Vagina (tissue), 2 donors: ENCODE measurements at places on chromosomes 6 and 20. TPM values are rescaled to one million over a fixed set of nuclear protein-coding genes. Genes with fewer than 3 reads are reported as not detected.
A peak's percentile ranks its signal among the peaks of the same experiment; 100 is the strongest.

The LRP11 gene
- total RNA-seq: 35.1 TPM

GRCh38 chr6:1575210-1576041 is 34.3 kb upstream of the FOXC1 start:
- no peaks in the 10 kb centered on the region for H3K27me3 ChIP-seq
- no peaks in the 10 kb centered on the region for H3K36me3 ChIP-seq
- H3K27ac ChIP-seq: no peak overlapping the region
- DNase-seq: no peak
- no peaks in the 10 kb centered on the region for H3K4me1 ChIP-seq

The PRDM1 gene
- total RNA-seq: 27.0 TPM

The ENPP5 gene
- total RNA-seq: 2.5 TPM

DNA sequence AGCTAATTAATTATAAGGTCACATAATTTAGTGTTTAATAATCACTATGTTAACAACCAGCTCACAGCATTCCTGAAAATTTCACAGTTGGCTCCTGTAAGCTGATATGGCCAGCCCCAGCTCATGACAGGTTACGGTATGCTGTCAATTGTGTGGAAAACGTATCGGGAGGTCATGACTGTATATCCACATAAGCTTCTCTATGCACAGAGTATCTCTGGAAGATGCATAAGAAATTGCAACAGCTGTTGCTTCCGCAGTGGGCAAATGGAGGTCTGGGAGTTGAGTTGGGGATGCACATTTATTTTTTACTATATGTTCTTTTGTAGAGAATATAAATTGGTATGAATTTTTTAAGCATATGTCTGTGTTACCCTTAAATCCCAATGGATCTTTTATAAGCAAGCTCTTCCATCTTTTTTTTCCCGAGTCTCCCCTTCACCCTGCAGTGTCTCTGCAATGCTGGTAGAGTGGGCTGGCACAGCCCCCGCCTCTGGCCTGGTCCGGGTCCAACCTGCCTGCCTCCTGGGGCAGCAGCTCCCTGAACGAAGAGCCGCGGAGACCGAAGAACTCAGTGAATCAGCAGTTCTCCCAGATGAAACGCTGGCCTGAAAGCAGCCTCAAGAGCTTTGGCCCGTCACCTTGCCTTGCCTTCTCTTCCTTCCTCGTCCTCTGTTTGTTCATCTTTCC is 139.9 kb upstream of the CDYL start:
- H3K36me3 ChIP-seq: no peaks in the 10 kb centered on the region
- no peak for DNase-seq
- H3K27me3 ChIP-seq: no peaks in the 10 kb centered on the region
- H3K27ac ChIP-seq: no peak overlapping the region
- no peak overlapping the region for H3K4me3 ChIP-seq
- no peaks in the 10 kb centered on the region for H3K4me1 ChIP-seq

DNA sequence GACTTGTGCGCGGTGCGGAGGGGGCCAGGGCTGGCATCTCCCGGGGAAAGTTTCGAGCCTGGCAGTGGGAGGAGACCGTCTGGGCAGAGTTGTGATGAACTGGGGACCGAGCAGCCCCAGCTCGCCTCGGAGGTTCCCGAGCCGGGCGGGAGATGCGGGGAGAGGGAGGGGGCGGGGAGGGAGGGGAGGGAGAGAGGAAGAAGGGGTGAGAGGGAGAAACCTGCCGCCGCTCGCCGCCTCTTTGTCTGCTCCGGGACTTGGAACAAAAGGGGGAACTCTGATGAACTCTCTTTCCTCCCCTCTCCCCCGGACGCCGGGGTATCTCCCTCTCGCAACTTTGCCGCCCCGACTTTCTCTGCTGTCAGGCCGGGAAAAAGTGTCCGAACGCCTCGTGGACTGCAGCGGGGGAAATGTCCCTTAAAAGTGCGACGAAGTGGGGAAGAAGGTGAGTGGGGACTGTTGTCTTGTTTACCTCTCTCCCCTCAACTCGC is 72.7 kb downstream of the SOX4 start:
- H3K27me3 ChIP-seq: no peaks in the 10 kb centered on the region
- DNase-seq: no peak
- H3K36me3 ChIP-seq: no peaks in the 10 kb centered on the region
- H3K4me1 ChIP-seq: peaks cover 26% of the 10 kb centered on the region
- peak overlapping the region; percentile 54 for H3K27ac ChIP-seq

The MCHR2 gene
- total RNA-seq: not detected

The GGTLC1 gene
- total RNA-seq: not detected

DNA sequence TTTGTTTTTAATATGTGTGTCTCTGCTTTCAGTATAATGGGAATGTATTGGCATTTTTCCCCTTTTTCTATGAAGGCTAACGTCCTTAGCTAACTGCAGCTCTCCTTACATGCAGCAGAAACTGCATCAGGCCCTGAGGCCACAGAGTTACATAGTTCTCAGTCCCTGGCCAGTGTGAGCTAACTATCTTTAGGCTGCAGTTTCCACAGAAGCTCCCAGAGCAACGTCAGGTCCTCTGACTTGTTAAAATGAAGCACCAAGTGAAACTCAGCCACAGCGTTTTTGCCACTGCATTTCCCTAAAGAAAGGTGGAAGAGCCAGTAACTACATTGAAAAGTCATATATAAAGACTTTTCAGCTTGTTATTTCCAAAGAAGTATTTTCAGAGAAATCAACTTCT is 244.7 kb downstream of the CBLN4 start:
- no peaks in the 10 kb centered on the region for H3K36me3 ChIP-seq
- no peak overlapping the region for H3K4me3 ChIP-seq
- no peak overlapping the region for H3K27ac ChIP-seq
- no peaks in the 10 kb centered on the region for H3K27me3 ChIP-seq

The CALHM4 gene
- total RNA-seq: not detected

- no peaks in the 10 kb centered on the region for H3K27me3 ChIP-seq
- no peaks in the 10 kb centered on the region for H3K4me1 ChIP-seq
- DNase-seq: no peak
- H3K4me3 ChIP-seq: no peak overlapping the region
- H3K27ac ChIP-seq: no peak overlapping the region
Observed at GRCh38 chr6:10099529-10100140, 315.2 kb downstream of the TFAP2A start.

DNA sequence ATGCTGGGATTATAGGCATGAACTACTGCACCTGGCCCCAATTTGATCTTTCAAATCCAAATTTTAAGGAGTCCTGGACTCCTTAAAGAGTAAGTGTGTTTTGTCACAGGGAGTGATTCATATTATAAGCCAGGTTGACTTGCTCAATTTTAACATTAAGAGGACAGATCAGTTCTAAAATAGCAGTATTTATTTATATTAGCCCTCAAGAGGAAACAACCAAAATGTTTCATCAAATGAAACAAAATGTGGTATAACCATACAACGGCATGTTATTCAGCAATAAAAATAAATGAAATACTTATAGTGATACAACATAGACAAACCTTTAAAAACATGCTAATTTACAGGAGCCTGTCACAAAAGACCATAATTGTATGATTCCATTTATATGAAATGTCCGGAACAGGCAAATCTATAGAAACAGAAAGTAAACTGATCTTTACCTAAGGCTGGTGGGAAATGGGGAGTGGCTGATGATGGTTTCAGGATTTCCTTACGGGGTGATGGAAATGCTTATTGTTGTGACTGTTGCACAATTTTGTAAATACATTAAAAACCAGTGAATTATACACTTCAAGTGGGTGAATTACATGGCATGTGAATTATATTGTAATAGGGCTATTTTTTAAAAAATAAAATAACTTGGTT is 637.4 kb downstream of the MMUT start:
- H3K4me1 ChIP-seq: peaks cover 7% of the 10 kb centered on the region
- no peaks in the 10 kb centered on the region for H3K27me3 ChIP-seq
- no peaks in the 10 kb centered on the region for H3K36me3 ChIP-seq

The PTK6 gene
- 25.8 TPM for total RNA-seq

DNA sequence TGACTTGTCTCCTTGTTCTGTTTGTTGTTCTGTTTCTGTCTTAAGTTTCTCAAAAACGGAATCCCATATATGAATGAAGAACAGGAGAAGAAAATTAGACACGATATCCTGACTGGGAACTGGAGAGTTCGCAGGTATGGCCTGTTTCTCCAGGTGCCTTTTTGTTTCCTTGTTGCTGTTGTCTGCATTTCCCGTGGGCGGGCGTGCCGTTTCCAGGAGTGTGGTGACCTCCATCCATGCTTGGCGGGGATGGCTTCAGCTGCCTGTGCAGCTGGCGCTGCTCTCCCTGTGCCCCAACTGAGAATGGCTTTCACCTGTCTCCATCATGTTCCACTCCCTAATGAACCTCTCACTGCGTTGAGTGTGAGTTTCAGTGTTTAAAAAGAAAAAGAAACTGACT is 4.4 kb downstream of the PNLDC1 start:
- no peak overlapping the region for H3K27ac ChIP-seq
- no peaks in the 10 kb centered on the region for H3K4me1 ChIP-seq
- DNase-seq: no peak
- no peaks in the 10 kb centered on the region for H3K27me3 ChIP-seq
- H3K4me3 ChIP-seq: no peak overlapping the region
- no peaks in the 10 kb centered on the region for H3K36me3 ChIP-seq

- H3K27me3 ChIP-seq: no peaks in the 10 kb centered on the region
- no peaks in the 10 kb centered on the region for H3K4me1 ChIP-seq
- no peak overlapping the region for H3K4me3 ChIP-seq
- H3K27ac ChIP-seq: no peak overlapping the region
- H3K36me3 ChIP-seq: no peaks in the 10 kb centered on the region
- DNase-seq: no peak
Observed at GRCh38 chr6:82118150-82118562, 129.4 kb downstream of the IBTK start.

DNA sequence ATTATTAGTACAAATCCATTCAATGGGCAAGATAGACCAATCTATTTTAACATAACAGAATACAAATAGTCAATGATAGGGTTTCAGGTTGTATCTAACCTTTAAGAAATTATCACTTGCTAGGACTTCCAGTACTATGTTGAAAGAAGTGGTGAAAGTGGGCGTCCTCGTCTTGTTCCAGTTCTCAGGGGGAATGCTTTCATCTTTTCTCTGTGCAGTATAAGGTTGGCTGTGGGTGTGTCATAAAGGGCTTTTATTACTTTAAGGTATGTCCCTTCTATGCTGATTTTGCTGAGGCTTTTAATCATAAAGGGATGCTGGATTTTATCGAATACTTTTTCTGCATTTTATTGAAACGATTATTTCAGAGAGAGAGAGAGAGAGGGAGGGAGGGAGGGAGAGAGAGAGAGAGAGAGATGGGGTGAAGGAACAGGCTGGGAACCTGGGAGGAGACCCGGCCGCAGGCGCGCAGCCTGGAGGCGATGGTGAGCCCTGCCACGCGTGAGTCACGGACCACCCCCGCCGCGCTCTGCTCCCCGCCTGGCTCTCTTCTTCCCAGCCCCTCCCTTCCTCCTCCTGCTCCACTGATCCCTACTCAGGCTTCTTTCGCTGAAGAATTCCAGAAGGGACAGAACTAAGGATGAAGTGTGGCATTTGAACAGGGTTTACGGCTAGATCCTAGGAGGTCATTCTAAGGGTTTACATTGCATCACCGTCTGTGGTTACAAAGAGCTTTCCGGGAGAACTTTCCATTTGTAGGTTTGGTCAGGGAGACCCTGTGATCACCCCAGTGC is 45.5 kb upstream of the HLA-E start:
- peaks cover 6% of the 10 kb centered on the region for H3K4me1 ChIP-seq
- no peak overlapping the region for H3K27ac ChIP-seq
- H3K36me3 ChIP-seq: no peaks in the 10 kb centered on the region
- H3K4me3 ChIP-seq: no peak overlapping the region
- DNase-seq: no peak

DNA sequence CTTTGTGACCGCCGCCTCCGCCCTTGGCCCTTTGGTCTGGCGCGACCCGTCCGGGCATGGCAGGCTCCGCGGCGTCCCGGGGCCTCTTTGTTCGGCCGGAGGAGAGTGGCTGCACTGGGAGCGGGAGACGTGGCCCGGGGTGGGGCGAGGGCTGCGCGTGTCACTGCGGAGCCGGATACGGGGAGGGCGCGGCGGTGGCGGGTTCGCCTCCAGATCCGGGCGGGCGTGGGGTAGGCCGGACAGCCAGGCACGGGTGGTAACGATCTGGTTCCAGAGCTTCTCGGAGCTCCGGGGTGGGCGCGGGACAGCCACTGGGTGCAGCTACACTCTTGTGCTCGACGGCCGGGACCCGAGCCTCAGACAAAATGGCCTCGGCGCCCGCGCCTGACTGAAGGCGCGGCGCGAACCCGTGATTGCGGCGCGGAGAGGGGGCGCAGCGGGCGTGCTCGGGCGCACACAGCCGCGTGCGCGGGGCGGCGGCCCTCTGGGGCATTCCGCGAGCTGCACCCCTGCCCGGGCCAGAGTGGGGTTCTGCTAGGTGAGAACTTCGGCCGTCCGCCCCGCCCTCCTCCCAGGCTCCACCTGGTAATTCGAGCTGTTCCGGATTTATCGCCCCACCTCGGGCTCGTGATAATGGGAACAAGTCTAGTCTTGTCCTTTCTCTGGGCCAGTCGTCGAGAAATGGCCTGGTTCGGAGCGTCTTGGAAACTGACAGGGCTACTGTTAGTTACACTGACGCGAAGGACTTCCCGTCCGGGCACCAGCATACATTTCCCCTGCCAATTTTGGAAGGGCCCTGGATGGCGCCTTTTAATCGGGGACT is 1.0 kb downstream of the LOC128125822 start:
- DNase-seq: no peak
- peak overlapping the region; percentile 93 for H3K4me3 ChIP-seq
- H3K27ac ChIP-seq: peak overlapping the region; percentile 100
- peaks cover 24% of the 10 kb centered on the region for H3K4me1 ChIP-seq

DNA sequence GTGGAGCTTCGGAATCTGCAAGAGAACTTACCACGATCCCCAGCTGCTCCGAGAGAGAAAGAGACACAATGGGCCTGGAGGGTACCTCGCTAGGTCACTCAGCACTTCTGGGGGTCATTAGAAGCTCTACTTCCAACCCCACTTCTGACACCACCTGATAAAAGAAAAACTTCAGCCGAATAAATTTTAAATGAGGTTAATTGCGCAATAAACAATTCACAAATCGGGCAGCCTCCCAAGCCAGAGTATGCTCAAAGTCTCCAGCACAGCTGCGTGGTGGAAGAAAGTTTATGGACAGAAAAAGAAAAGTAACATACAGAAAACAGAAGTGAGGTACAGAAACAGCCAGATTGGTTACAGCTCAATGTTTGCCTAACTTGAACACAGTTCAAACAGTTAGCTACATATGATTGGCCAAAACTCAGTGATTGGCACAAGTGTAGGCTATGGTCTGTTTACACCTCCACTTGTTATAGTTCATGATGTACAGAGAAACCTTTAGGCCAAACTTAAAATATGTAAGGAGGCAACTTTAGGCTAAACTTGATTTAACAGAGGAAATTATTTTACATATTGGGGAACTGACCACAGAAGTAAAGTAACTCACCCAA is 52.6 kb downstream of the COL11A2 start:
- H3K27ac ChIP-seq: no peak overlapping the region
- H3K27me3 ChIP-seq: no peaks in the 10 kb centered on the region
- DNase-seq: no peak
- no peaks in the 10 kb centered on the region for H3K4me1 ChIP-seq
- H3K4me3 ChIP-seq: no peak overlapping the region

The TSHZ2 gene
- total RNA-seq: 30.4 TPM
